ENCODE measurements at places on chromosomes 6 and 20.
A peak's percentile ranks its signal among the peaks of the same experiment; 100 is the strongest.

- no peak for DNase-seq
- H3K36me3 ChIP-seq = no peaks in the 10 kb centered on the region
- H3K27me3 ChIP-seq = peaks cover 3% of the 10 kb centered on the region
- no peak overlapping the region for H3K4me3 ChIP-seq
- H3K4me1 ChIP-seq = no peaks in the 10 kb centered on the region
Measured at GRCh38 chr6:89413006-89413400, 930 bp upstream of the RRAGD start.

- H3K27me3 ChIP-seq = no peaks in the 10 kb centered on the region
- H3K4me1 ChIP-seq = no peaks in the 10 kb centered on the region
- H3K27ac ChIP-seq = no peak overlapping the region
Measured at GRCh38 chr20:50426866-50427718, 83.1 kb upstream of the PTPN1 start.

DNA sequence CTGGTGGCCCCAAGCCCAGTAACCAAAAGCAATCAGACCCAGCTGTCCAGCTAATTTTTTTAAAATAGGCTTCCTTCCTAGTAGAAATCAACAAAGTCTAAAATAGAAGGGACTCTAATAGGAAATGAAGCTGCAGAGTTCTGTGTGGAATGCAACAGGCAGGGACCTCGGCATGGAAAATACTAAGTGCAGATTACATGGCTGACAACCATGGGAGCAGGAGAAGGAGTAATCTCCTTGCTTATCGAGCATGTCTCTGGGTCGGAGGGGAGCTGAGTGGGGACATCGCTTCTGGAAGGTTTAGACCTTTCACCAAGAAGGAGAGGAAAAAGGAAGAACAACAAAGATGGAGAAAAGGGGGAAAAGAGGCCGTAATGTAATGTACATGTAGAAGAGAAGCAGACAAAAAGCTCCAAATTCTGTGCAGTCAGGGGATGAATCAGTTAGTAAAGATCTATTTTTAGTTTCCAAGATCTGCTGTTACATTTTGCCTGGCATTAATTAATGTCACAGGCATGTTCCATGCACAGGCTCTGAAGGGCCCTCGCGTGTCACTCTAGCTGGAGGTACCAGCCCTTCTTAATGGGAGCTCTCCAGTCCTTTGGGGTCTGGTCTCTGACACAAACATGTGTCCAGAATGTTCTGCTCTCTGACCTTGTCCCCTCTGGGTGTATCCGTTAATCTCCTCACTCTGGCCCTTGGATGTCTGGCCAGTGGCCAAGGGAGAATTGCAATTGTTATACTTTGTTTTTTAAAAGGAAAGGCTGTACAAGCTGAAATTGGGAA is 16.6 kb upstream of the ZNF831 start:
- peak overlapping the region; percentile 34 for H3K27ac ChIP-seq
- DNase-seq = no peak
- no peaks in the 10 kb centered on the region for H3K27me3 ChIP-seq
- peaks cover 3% of the 10 kb centered on the region for H3K4me1 ChIP-seq
- H3K36me3 ChIP-seq = no peaks in the 10 kb centered on the region
- H3K4me3 ChIP-seq = no peak overlapping the region

- no peak overlapping the region for H3K27ac ChIP-seq
- no peaks in the 10 kb centered on the region for H3K4me1 ChIP-seq
- no peak overlapping the region for H3K4me3 ChIP-seq
- H3K36me3 ChIP-seq = no peaks in the 10 kb centered on the region
- peak; percentile 54 for DNase-seq
- no peaks in the 10 kb centered on the region for H3K27me3 ChIP-seq
Measured at GRCh38 chr20:46111028-46111835, 6.9 kb upstream of the CD40 start.

Measured in aorta (tissue), 5 donors.